ENCODE measurements at places on chromosomes 3 and 15.

DNA sequence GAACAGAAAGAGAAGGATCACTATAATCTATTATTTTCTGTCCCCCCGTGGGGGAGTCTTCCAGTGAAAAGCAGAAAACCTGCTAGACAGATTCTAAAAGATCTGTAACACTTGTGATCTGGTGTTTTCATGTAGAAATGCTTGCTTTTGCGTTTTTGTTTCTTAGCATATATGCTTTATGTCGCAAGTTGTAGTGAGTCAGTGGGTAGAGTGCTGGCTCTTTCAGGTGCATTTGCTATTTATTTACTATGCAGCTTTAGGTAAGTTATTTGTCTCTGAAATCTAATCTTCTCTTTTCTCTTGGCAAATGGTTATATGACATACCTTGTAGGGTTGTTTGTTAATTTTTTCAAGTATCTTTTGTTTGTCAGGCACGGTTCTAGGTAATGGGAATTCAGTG lies 9.4 kb downstream of the AKAP13 start:
- DNase-seq = no peak

DNA sequence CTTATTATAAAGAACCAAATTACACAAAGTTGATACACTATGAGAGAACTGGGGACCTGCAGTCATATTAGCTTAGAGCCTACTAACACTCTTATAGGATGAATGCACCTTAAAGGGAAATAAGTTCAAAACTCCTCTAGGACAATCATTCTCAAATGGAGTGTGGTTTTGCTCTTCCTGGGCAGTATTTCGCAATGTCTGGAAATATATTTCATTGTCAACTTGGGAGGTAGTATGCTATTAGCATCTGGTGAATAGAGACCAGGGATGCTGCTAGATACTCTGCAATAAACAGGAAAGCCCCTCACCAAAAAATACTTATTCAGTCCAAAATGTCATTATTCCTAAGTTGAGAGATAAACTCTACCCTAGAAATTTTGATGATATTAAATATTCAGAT lies 451.4 kb upstream of the ARPP21 start:
- DNase-seq = no peak

DNA sequence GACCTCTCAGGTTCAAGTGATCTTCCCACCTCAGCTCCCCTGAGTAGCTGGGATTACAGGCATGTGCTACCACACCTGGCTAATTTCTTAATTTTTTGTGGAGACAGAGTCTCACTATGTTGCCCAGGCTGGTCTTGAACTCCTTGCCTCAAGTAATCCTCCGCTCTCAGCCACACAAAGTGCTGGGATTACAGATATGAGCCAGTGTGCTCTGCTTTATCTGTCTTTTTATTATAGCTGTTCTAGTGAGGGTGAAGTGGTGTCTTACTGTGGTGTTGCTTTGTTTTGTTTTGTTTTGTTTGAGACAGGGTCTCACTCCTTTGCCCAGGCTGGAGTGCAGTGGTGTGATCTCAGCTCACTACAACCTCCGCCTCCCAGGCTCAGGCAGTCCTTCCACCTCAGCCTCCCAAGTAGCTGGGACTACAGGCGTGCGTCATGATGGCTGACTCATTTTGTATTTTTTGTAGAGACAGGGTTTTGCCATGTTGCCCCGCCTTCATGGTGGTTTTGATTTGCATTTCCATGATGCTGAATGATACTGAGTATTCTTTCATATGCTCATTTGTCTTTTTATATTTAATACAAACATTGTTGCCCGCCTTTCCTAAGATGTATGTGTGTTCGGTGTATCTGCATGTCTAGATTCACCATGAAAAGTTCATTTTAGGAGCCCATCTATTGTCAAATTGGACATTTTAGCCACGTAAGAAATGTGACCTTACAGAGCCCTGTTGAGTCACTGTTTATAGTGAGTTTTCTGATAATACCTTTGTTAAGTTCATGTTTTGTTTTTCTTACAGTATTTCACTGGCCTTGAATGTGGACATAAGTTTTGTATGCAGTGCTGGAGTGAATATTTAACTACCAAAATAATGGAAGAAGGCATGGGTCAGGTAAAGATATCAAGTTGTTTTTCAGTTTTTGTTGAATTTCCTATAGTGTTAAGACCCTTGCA lies 80.6 kb downstream of the ARIH1 start:
- DNase-seq = peak; percentile 26

GRCh38 chr3:48662145-48662752 lies 437 bp downstream of the CELSR3 start:
- DNase-seq = no peak

Measured in stimulated activated CD4-positive, alpha-beta T cell treated with anti-CD3 and anti-CD28 coated beads, Interleukin-12 subunit alpha, Interleukin-12 subunit beta, amount 100 ng/mL, for 24 hours (primary cell).